Body of pancreas (tissue), 4 donors: ENCODE measurements at places on chromosomes 11 and 22.

GRCh38 chr11:18608376-18608775, 8.8 kb downstream of the MISFA start:
- peaks cover 3% of the 10 kb centered on the region for H3K36me3 ChIP-seq
- H3K27me3 ChIP-seq: no peaks in the 10 kb centered on the region
- H3K4me3 ChIP-seq: no peak overlapping the region
- no peak overlapping the region for H3K27ac ChIP-seq

DNA sequence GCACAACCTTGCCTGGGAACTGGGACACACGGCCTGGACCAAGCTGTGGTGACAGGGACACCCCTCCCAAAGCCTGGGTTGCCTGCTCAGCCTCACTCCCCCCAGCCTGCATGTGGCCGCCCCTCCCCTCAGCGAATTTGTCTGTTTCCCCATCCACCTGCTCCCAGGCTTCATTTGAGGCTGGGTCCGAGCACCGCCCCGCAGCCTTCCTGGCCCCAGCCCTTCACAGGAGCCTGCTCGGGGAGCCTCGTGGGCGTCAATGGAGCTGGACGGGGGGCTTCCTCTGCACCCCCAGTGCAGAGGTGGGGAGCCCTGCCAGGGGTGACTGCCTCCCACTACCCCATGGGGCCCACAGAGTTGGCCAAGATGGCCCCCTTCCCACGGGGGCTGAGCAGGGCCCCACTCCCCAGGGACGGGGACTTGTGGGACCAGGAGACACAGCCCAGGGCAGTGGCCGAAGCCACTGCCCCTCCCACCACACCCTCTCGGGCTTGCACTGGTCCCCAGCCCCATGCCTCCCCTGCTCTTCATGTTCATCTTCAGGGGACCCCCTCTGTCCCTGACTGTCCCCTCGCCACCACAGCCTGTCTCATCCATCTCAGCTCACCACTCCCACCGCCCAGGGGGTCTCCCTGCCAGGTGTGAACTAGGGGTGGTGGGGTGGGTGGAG, 91.7 kb downstream of the WNT7B start:
- no peaks in the 10 kb centered on the region for H3K27me3 ChIP-seq
- DNase-seq: no peak
- peaks cover 15% of the 10 kb centered on the region for H3K4me1 ChIP-seq
- no peaks in the 10 kb centered on the region for H3K36me3 ChIP-seq
- H3K4me3 ChIP-seq: no peak overlapping the region

GRCh38 chr11:86374069-86374468, 618 bp upstream of the CCDC81 start:
- no peaks in the 10 kb centered on the region for H3K27me3 ChIP-seq
- no peak for DNase-seq
- peaks cover 7% of the 10 kb centered on the region for H3K4me1 ChIP-seq
- no peaks in the 10 kb centered on the region for H3K36me3 ChIP-seq
- no peak overlapping the region for H3K27ac ChIP-seq

GRCh38 chr11:23078289-23078971, 218.2 kb upstream of the CCDC179 start:
- DNase-seq: no peak
- no peak overlapping the region for H3K4me3 ChIP-seq
- no peaks in the 10 kb centered on the region for H3K27me3 ChIP-seq
- H3K27ac ChIP-seq: no peak overlapping the region
